Glutamatergic neuron (in vitro differentiated cells): ENCODE measurements at places on chromosomes 3 and 15. TPM values are rescaled to one million over a fixed set of nuclear protein-coding genes. Genes with fewer than 3 reads are reported as not detected.

Gene GNAT1
- not detected for total RNA-seq

DNA sequence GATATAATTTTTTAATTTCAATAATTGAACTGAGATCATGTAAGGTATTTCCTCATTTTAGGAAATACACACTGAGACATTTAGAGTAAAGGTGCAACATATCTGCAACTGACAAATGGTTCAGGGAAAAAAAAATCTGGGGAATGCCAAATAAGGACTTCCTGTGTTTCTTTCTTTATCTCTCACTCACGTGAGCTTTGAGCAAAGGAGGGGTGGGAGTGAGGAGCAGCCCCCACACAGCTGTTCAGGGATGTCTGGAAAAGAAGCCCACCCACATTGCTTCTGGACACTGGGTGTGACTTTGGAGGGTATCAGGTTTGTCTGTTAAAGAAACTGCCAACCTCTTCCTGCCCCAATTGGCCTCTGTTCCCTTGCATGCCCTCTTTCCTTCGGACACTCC, 5.6 kb upstream of the TP63 start:
- no peak for DNase-seq

DNA sequence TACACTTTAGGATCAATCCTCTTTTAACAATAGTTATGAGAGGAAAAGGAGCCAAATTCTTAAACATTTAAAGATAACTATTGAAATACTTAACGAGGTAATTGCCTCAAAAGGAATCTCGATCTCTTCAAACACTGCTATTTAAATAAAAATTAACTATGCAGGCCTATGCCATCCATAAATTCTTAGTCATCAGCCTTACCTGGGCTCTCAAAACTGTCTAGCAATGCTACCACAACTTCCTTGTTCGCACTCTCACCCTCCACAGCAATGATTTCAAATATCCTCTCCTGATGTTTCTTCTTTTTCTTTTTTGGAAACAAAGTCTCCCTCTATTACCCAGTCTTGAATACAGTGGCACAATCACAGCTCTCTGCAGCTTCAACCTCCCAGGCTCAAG, 12.3 kb downstream of the ETFA start:
- DNase-seq, result no peak

DNA sequence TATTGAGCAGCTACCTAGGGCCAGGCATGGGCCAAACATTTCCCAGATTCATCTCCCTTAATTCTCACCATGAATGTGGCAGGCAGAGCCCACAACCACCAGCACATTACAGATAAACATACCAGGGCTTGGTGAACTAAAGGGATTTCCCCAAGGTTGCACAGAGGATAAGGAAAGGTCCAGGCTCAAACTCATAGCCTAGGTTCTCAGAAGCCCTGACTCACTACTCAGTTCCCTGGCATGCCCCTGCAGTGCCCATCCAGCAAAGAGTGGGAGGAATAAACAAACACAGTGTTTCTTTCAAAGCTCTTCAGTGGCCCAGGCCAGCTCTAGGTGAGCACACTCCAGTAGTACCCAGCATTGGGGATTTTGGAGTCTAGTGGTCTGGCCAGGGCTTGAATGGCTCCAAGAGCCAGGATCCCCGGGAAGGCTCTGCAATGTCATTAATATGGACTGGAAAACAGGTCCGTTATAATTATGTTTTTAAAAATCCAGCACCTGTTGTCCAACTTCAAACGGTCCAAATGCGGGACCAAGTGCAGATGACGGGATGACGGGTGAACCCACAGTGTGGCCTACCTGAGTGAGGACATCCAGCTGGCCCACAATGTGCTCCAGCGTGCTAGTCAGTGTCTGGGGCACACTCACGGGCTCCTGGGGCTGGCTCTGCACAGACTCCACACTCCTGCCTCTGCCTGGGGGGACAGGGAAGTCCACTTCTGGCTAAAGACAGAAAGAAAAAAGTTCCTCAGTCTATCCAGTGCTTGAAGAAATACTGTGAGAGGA, 39.8 kb upstream of the DUSP7 start:
- DNase-seq, result no peak

DNA sequence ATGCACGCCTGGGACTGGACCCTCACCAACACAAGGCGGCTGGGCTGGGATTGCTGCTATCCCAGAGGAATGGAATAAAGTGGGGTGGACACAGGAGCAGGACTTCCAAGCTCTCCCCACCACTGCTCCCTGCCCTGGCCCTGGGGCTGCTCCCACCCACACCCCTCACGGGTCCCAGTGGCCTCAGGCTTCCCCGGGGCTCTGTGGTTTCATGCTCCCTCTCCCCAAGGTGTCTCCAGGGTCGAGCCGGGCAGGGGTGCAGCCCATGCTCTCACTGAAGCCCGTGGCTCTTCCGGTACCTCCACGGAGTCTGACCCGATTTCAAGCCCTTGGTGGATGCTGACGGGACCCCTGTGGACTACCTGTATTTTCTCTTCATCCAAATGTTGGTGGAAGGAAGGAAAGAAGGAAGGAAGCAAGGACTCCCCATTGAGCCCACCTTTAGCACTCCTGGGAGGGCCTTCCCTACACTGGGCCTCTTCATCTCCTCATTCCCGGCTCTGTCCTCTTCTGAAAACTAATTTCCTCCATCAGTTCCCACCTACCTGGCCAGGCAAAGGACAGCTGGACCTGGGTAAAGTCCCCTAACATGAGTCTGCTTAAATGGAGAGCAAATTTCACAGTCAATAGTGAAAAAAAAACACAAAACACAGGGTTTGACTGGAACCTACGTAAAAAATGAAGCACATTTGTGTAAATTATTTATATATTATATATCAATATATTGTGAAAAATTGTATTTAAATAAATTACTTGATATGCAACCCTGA, 44.0 kb upstream of the PCSK6 start:
- no peak for DNase-seq

Gene CHRFAM7A
- 3.9 TPM for total RNA-seq

DNA sequence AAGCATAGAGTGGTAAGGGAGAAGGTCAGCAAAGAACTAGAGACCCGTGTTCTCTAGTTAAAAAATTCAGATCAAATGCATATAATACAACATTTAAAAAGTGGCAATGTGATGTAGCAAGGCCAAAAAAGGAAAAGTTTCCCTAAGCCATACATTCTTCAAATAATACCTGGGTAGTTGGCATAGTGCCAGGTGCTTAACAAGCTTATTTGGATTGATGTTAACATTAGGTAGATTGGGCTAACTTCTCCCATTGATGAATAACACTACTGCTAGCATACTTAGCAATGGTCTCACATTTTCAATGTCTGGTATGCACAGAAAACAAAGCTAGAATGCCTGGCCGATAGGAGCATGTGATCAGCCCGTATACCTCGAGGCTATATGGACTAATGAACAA, 283.6 kb upstream of the RARB start:
- no peak for DNase-seq

Gene SLC9C1
- not detected for total RNA-seq

Gene FBXL22
- total RNA-seq, result not detected

GRCh38 chr15:56683908-56684307, 49.4 kb downstream of the ZNF280D start:
- no peak for DNase-seq

- no peak for DNase-seq
Observed at GRCh38 chr15:33191591-33191990, 2.9 kb downstream of the FMN1 start.

Gene MAGI1
- total RNA-seq, result 46.5 TPM

DNA sequence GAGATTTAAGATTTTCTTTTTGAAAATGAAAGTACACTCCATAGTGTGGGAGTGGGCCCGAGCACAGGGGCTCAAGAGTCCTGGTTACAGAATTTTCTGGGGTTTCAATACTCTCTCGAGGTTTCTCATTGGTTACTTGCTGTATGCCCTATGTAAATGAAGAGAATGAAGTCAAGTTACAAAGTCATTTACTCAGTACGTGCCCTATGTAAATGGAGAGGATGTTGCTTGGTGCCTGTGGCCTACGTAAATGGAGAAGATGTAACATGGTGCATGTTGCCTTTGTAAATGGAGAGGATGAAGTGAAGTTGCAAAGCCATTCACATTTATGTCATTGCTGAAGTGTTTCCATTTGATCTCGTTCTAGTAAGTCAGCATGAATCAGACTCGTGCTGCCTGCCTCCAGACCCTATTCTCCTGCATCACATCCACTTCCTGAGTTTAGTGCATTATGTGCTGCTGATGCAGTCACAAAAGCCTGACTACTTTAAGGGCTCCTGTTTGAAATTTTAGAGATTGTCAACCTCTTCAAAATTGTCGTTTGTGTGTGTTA, 302.0 kb downstream of the ZBBX start:
- no peak for DNase-seq

DNA sequence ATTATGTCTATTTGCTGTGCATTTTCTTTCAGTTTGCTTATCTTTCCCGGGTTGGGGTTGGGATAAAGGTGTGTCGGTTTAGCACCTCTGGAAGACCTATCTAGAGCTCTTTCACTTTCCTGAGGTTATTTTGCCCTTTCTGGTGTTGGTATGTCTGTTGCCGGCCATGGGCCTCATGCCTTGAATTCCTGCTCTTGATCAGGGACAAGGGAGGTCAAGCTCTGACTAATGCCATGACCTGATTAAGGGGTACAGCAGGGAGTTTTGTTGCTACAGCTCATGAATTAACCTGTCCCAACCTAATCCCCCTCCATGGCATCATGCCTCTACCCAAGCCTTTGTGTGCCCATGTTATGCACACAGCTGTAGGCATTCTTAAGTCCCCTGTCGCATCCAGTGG, 70.5 kb upstream of the GOLGA6B start:
- no peak for DNase-seq

Gene MYRIP
- 1.8 TPM for total RNA-seq

Gene MYL3
- not detected for total RNA-seq

GRCh38 chr15:101099183-101099582, 152.7 kb downstream of the CHSY1 start:
- DNase-seq, result no peak

DNA sequence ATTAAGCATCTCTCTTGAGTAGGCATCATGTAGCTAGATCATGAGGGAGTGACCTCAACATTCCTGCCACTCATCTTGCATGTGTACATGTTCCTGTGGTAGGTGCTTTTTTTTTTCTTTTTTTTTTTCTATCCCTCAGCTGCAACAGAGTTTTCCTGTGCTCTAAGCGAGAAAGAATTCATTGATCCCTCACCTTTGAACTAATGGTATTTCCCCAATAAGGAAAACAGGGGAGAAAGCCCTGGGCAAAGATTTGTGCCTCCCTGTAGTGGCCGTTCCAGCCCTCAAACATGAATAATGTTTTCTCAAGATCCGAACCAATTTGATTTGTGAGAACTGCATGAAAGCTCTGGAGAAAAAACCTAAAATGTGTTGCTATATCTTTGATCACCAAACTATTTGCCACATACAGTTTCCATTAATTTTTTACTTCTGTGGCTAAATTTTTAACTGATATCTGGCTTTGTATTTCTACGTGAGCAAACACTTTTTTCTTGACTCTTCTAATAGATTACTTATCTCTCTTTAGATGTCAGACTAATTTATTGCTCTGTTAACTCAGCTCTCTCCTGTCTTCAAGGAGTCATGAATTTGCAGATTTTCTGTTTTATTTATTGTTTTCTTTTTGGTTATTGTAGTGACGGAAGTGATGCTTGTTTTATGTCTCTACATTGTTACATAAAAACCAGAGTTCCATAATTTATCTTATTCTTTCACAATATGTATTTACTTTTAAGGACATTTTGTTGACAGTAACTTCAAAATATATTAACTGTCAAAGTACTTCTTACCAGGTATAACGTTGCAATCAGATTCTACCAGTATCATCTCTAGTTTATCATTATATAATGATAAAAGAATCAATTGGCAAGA, 1396.5 kb downstream of the OTOL1 start:
- DNase-seq, result no peak

Gene NME9
- 0.47 TPM for total RNA-seq

- DNase-seq, result no peak
Observed at GRCh38 chr3:67804089-67804488, 149.7 kb upstream of the SUCLG2 start.

- peak; percentile 35 for DNase-seq
Observed at GRCh38 chr15:78075490-78076230, 1.9 kb downstream of the TBC1D2B start.

Gene LRRN1
- total RNA-seq, result 127 TPM

GRCh38 chr15:73127302-73127936, 75.2 kb downstream of the NEO1 start:
- DNase-seq, result peak; percentile 54

Gene LMAN1L
- not detected for total RNA-seq
